ENCODE measurements at places on chromosomes 4 and X.

DNA sequence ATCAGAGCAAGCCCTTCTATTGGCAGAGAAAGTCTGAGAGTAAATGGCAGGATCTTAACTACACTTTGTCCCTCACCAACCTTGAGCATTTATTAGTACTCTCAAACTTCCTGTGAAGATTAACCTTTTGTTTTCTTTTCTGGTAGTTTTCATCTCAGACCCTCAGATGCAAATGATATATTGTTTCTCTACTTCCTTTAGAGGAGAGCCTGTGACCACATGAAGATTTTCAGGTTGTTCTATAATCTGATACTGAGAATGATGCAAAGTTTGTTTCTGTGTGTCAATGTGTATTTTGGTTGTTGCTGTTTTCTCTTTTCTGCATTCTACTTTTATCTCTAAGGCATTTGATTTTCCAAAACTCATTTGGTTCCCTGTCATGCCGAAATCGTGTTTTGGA, 165.8 kb upstream of the CYSLTR1 start:
- DNase-seq: no peak

GRCh38 chr4:16617011-16617410, 281.4 kb downstream of the LDB2 start:
- DNase-seq: no peak

- no peak for DNase-seq
Observed at GRCh38 chr4:150130933-150131332, 52.7 kb downstream of the DCLK2 start.

DNA sequence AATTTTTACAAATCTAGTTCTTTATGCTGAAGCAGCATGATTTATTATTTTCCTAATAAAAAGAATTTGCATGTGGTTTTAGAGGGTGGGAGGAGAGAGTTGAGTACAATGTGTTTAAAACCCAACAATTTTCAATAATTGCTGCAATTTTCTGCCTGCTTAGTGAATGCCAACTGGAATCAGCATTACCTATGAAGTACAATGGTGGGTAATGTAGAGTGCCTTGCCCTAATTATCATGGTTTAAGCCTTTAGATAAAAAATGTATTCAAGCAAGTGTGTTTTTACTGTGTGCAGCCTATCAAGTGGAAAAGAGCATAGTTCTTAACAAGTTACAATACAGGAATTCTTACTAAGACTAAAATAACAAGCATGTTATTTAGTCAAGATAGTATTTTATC, 77.9 kb upstream of the ANKRD50 start:
- no peak for DNase-seq

DNA sequence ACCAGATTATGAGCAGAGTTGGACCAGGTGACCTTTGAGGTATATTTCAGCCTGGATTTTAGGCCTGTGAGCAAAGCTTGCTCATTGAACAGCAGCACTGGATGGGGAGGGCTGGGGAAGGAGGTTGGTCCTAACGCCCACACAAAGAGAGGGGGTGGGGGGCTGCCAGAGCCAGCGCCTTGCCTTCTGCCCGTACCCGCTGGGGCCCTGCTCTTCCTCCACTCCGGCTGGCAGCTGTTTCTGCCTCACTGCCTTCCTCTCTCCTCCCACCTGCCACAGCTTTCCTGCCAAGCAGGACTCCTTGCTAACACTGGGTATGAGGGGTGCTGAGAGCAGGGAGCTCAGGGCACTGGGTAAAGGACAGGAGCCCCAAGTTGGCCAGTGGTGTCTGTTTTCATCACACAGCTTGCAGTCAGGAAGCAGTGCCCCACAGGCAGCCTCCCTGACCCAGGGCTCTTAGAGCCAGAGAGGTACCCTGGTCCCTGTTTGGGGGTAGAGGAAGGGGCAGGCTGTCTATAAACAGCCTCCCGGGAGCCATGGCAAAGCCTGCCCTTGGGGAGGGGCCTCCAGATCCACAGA, 6.1 kb downstream of the NALF2 start:
- DNase-seq: no peak

DNA sequence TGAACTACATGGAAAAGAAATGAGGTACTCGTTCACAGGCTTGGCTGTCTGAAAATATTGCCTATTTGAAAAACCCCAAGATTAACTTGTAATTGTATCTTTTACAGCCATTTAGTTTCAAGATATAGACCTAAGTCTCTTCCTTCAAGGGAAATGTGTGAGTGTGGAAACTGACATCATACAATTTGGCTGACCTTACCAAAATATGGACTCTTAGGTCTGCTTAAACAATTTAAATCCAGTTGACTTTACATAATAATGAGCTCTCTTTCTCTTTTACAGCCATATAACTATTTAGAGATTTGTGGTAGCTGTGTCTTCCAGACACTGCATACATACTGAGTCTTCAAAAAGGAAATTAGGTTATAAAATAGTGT, 186.9 kb downstream of the NR3C2 start:
- no peak for DNase-seq

DNA sequence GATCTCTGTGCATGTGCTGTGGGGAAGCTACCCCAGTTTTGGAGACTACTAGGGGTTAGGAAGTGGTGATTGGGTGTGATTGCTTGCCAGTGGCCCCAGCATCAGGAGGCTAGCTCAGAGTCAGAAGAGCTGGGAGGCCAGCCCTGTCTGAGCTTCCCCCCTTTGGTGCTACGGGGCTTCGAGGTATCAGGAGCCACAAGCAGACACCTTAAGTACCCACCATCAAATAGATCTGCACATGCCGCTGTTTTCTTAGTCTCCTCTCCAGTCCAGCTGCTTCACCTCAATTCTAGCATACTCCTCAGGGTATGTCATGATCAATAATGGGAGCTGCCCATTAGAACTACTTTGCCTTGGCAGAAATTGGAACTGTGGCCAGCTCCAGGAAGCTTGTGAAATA, 10.8 kb upstream of the PPEF1 start:
- DNase-seq: no peak

DNA sequence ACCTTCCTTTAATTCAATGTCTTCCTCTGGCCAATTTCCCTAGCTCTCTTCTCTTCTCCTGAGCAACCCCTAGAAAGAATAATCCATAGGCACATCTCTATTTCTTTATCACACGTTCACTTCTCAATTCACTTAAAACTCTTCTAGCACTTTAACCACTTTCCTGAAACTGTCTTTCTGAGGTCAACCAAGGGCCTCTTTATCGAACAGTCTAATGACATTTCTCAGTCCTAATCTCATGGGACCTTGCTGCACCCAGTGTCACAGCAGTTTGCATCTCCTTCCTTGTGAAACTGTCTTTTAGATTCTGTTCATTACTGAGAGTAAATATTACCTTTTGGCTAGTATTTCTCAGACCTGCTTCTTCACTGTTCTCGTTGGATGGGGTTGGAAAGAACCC, 285.3 kb upstream of the RASGEF1B start:
- no peak for DNase-seq

GRCh38 chrX:77977095-77977494, 7.7 kb upstream of the PGAM4 start:
- no peak for DNase-seq

- DNase-seq: no peak
Observed at GRCh38 chr4:107826421-107826980, 1.8 kb downstream of the SGMS2 start.

DNA sequence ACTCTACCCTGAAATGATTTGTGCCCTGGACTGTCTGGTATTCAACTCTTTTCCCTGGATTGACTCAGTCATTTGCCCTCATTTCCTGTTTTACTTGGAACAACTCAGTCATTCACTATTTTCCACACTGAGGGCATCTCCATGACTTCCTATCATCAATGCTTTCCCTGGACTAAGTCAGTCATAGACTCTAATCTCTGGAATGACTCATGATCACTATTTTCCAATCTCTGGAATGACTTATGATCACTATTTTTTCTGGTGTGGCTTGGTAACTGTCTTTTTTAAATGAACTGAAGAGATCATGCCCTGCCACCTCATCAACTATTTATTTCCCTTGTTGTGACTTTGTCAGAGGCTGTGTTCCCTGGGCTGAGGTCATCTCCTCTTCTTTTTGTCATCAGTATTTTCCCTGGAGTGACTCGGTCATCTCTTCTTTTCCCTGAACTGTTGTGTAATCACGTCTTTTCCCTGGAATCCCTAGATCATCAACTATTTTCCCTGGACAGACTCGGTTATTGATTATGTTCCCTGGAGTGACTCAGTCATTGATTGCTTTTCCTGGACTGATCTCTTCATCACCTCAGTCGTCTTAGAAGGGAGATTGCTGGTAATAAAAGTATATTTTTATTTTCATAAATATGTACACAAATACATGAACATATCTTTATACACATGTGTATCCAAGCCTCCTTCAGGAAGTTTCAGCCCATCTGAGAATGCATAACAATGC, 327.1 kb upstream of the VCX start:
- no peak for DNase-seq

DNA sequence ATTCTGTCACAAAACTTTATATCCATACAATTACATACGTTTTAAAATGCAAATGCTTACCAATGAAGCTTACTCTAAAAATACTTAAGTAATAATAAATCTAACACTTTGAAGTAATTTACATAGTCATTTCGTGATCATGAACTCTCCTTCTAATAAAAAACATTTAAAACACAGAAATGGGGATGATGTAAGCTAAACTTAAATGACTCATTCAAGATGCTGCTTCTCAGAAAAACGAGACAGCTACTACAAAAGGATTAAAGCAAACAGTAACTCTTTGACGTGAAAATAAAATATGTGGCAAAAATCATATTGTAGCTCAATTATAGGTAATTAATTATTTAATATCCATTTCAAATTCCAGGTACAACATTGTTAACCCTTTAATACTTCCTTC, 148.7 kb downstream of the FGF16 start:
- no peak for DNase-seq

DNA sequence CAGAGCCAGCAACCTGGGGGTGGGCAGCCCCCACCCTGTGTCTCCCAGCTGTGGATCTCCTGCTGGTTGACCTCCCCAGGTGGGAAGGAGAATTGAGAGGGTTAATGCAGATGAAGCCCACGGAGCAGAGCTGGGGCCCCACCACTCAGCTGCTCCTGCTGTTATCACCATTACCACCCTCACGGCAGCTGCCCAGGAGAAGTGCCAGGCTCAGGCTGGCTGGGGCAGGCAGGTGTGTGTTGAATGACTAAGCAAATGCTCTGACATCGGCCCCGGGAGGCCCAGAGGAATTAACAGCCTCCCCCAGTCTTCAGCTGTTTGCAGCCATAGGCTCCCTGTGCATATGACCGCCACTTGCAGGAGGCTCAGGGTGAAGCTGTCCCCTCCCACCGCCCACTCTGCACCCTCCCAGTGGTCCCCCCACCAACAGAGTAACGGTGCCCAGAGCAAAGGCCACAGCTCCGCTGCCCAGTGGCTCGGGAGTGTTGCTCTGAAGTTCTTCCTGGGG, 133.8 kb downstream of the CPZ start:
- no peak for DNase-seq
